HS-27A (cell line): ENCODE measurements at places on chromosomes 12 and 14.

- DNase-seq = no peak
These were observed 69.1 kb upstream of the C12orf71 start for GRCh38 chr12:27151479-27151878.

GRCh38 chr14:35883677-35884293 lies 57.6 kb downstream of the BRMS1L start:
- DNase-seq = peak; percentile 8

DNA sequence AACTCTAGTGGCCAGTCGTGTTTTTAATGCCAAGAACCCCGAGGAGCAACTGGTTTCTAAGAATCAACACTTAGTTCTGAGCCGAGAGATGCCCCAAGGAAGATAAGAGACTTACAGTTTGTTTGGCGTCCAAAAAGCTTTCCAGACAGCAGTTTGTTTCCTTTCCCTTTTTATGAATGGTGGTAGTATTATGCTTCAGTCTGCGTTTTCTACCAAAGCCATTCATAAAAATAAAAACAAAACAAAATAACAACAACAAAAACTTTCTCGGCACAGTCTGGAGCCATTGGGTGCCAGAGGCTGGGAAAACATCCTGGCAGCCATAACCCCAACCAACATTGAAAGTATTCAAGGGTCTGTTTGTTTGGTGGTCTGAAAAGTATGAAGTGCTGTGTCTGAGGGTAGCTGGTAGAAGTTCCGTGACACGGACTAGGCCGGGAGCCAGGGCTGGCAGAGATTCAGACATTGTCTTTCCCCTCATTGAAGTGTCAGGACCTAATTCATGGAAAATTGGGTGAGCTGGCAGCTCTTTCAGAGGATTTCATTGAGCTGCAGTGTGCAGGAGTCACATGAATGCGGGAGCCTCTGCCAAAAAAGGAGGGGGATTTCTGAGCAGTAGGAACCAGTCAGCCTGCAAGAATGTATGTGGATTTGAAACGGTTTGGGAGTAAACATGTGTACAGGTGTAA lies 124.2 kb downstream of the HMGA2 start:
- DNase-seq = peak; percentile 86

DNA sequence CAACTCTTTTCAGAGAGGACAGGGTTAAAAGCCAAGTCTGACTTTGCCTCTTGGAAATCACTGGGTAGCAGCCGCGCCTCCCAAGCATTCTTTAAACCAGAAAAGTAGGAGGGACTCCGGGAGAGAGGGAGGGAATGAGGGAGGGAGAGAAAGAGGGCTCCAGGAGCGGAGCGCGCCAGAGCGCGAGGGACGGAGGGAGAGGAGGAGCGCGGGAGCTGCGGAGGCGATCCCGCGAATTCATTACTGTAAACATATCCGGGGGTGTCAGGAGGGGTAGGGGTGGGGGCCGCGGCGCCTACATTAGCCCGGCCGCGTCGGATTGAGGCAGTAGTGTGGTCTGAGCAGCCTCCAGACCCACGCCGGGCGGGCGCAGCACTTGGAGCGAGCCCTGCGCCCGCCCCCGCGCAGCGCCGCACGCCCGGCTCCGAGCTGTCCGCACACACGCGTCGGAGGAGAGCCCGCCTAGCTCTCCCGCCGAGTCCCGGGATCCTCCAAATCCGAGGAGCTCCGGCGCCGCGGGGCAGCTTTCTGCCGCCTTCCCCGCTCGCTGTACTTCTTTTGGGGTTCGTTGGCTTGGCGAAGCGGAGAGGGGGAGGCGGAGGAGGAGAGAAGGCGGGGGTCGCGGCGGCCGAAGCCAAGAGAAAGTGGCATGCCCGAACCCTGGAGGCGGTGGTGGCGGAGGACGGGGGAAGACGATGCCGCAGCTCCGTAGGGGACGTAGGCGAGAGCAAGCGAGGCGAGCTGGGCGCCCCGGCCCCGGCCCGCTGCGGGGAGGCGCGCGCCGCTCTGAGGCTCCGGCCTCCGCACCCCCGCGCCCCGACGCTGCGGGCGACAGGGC lies 3.3 kb downstream of the FLRT2 start:
- peak; percentile 74 for DNase-seq

GRCh38 chr14:55921511-55921910 lies 196.7 kb upstream of the PELI2 start:
- DNase-seq = no peak

DNA sequence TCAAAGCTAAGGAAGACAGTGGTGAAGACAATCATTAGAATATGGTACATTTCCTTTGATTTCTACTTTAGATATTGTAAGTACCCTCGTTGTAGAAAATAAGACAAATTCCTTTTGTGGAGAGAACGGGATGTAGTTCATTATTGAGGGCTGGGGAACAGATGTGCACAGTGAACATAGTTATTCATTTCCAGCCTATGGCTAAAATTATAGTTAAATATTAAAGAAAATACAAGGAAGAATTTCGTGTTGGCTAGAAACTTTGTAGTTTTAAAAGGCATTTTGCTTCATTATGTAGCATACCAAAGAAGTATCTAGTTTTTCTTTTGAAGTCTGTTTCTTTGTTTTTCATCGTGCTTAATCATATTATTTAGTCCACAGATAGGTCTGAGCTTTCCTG lies 201.8 kb downstream of the ESR2 start:
- no peak for DNase-seq

- DNase-seq = peak; percentile 66
These were observed 116.7 kb downstream of the LMNTD1 start for GRCh38 chr12:25436206-25437030.

GRCh38 chr14:99124482-99125105 lies 147.4 kb downstream of the BCL11B start:
- DNase-seq = no peak

GRCh38 chr14:94175011-94175745 lies 1.1 kb downstream of the PPP4R4 start:
- DNase-seq = no peak

- DNase-seq = no peak
These were observed 49.2 kb upstream of the CCND2 start for GRCh38 chr12:4224206-4224889.

- no peak for DNase-seq
These were observed 15.5 kb downstream of the CPSF6 start for GRCh38 chr12:69254862-69255261.

DNA sequence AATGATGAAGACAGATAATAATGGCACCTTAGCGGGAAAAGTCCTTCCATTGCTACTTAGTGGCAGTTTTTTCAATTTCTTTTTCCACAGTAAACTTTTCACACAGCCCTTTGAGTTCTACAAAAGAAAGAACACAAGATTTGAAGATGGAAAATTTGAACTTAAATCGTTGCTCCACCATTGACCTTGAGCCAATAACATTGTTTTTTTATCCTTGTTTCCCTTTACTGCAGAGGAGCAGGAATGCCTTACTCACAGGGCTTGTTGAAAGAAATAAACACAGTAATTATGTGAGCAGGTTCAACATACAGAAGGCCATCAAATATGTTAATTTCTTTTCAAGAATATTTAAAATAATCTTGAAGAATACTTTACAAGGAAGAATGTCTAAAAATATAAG lies 181.5 kb upstream of the KRR1 start:
- DNase-seq = no peak

DNA sequence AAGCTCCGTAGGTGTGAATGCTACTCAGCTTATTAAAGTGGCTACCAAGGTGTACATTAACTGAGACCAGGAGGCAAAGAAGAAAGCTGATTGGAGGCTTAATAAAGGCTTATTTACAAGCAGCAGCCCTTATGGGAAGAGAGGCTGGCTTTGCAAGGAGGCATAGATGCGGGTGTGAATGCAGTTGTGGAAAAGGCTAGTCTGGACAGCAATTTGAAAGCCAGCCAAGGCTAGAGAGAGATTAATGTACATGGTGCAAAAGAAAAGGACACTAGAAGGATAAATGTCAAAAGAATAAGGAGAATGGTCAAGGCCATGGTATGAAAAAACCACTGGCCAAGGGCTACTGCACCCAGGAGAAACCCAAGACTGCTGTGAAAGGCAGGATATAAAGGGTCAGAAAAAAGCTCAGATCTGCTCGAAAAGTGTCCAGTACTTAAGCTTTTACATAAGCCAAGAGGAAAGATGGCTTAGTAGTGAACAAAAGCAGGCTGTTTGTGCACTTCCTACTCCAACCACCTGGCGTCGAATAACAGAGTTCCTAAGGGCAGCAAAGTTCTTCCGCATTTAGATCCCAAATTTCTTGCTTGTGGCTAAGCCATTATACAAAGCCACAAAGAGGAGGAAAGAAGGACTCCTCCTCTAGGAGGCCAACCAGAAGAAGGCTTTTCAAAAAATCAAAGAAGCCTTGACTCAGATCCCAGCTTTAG lies 24.0 kb downstream of the KLRK1 start:
- no peak for DNase-seq

DNA sequence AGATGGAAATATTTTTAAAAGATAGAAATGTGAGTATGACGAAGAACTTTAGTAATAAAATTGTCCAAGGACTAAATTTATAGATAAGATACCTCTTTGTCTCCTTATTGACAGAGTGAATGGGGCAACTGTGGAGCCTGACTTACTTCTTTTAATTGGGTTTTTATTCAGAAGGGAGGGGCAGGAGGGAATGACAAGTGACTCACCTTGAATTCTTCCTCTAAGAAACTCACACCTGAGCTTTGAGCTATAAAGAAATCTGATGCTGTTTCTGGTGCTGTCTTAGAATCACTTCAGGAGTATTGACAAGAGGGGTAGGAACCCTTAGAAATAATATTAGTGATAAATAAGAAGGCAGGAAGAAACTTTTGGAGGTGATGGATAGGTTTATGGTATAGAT lies 951 bp downstream of the NR1H4 start:
- no peak for DNase-seq

DNA sequence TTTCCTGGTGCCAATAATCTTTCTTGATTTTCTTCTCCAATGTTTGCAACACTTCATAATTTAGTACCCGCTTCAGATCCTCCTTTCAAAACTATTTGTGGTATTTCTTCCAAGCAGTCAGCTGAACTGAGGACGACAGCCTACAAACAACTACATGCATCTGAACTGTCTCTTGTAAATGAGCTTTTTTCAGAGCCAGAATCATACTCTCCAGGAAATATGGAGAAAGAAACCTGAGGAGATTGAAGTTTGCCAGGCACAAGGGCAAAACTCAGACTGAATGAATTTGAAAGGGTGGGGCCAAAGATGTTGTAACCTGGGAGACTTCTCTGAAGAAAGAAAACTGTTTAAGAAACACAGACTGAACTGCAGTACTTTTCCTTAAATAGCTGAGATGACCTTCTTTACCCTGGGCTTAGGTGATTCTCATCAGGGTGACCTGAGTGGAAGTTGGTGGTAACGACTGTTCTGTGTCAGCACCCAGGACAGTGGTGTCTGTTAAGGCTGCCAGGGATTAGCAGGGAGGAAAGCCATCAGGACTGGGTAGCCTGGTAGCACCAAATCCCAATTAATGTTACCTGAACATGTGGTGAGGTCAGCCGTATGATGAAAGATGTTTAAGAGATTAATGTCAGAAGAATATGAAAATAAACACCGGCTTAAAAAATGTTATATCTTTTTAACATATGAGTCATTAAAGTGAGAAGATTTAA lies 95.0 kb downstream of the TGFB3 start:
- DNase-seq = no peak

DNA sequence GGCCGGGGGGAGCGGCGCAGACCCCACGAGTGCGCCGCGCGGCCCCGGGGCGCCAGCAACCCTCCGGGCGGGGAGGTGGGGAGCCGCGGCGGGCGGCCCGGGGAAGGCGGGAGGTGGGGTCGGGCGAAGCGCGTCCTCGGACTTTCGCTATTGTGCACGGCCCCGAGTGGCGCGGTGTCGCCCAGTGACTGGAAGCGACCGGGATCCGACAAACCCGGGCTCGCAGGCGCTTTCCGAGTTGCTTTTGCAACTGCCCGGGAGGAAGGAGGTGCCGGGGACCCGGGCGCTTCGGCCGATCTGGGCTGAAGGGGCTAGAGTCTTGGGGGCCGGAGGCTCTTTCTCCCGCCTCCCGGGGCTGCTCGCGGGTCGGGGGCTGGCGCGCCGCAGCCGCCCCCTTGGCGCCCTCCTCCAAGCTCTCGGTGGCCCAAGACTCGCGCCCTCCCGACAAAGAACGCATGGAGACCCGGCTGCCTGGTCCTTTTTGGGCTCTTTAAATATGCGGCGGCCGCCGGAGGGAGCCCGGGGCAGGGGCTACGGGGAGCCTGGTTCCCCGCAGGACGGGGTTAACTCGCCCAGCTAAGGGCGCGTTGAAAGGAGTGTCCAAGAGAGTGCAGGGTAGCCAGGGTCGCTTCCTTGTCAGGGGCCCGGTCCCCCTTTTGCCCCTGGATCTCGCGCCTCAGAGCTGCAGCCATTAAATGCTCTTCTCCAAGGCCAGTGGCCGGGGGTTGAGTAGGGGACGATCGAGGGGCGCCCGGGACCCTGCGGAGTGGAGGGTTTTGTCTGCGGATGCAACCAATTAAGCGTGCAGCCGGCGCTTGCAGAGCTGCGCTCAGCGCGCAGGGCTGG lies 1.4 kb downstream of the HMGA2 start:
- no peak for DNase-seq

GRCh38 chr12:106112145-106112821 lies 26.5 kb downstream of the NUAK1 start:
- no peak for DNase-seq

DNA sequence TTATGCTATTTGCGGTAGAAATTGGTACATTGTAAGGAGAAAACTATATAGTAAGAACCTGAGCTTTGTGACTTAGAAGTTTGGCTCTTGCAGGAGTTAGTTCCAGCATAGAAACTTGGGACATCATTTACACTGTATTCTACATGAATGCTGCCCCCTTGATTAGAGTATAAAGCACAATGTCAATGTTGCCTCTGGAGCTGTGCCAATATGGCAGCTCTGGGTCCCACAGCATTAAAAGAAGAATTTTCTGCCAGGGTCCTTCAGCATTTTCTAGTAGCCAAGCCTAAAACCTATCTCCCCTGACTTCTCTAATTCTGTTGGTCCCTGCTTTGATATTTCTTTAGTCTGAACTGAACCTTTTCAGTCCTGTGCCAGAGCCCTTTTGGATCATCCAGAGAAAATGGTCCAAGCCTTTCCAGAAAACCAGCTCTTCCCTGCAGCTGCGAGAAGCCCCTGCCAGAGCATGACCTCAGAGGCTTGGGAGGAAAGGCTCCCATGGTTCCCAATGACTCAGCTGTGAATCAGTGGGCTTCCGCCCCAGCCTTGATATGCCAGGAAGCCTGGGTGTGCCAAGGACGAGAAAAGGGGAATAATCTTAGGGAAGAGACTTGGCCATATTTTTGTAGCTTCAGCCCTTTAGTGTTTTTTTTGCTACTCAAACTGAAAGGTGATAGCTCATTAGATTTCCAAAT lies 43.2 kb downstream of the PLEKHG7 start:
- peak; percentile 92 for DNase-seq

- no peak for DNase-seq
These were observed 617.2 kb downstream of the MED13L start for GRCh38 chr12:115660211-115660805.
